ENCODE measurements at places on chromosomes 2 and 18. TPM values are rescaled to one million over a fixed set of nuclear protein-coding genes. Genes with fewer than 3 reads are reported as not detected.
A peak's percentile ranks its signal among the peaks of the same experiment; 100 is the strongest.

The REEP1 gene
- total RNA-seq: 2.1 TPM

The TIMM21 gene
- total RNA-seq: 48.8 TPM

The MRO gene
- 0.03 TPM for total RNA-seq

The IHH gene
- 0.10 TPM for total RNA-seq

DNA sequence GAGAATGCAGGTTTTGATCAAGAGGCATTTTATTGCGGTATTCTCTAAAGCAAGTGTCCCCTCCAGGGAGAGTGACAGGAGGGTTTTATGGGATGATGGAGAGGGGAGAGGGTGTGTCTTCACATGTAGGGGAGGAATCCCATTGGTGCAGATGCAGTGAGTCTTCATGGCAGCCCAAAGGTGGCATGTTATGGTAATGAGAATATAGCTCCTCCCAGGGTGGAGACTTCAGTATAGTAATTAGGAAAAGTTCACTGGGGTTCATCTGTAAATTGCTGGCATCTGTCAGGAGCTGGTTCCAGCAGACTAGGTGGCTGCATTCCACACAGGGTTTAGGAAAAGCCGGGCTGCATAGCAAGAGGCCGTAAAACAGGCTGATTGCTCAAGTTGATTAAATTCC is 230.7 kb upstream of the CCDC68 start:
- DNase-seq: no peak

GRCh38 chr2:227198866-227199265 is 34.4 kb downstream of the COL4A3 start:
- peak; percentile 11 for DNase-seq

- no peak for DNase-seq
Observed at GRCh38 chr18:26436176-26437051, 111.9 kb downstream of the KCTD1 start.

GRCh38 chr2:222859786-222860612 is 837 bp upstream of the ACSL3 start:
- peak; percentile 53 for DNase-seq

DNA sequence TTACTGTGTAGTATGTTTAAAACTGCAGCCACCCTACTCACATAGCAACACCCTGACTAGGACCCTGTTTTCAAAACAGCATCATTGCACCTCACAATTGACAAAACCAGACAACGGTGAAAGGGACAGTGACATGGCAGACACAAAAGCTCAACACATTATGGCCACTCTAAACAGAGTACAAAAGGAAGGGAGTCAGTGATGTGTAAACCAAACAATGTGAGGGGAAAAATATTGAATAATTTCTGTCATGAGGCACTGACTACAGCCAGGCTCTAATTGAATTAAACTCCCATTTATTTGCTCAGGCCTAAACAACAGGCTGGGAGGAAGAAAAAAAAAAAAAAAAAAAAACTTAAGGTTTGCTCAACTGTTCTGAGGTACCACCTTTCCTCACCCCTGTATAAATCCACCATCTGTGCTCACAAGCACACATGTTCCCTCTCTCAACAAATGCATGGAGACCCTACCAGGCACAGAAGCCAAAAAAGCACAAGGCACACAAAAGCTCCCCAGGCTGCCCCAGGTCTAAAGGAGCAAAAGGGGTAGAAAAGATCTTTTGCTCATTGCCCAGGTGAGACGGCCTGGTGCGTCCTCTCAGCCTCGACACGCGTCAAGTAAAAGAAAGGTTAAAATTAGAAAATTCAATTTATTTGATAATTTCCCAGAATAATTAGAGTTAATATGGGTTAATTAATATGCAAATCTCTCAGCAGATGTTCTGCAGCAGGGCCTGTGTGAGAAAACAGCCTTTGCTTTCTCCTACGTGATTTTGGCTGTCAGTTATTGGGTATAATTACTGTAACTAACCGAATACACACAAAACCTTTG is 80.9 kb downstream of the ZEB2 start:
- no peak for DNase-seq

GRCh38 chr18:77178559-77178958 is 46.0 kb upstream of the MBP start:
- no peak for DNase-seq

- peak; percentile 5 for DNase-seq
Observed at GRCh38 chr2:115650827-115651226, 1208.4 kb downstream of the DPP10 start.

DNA sequence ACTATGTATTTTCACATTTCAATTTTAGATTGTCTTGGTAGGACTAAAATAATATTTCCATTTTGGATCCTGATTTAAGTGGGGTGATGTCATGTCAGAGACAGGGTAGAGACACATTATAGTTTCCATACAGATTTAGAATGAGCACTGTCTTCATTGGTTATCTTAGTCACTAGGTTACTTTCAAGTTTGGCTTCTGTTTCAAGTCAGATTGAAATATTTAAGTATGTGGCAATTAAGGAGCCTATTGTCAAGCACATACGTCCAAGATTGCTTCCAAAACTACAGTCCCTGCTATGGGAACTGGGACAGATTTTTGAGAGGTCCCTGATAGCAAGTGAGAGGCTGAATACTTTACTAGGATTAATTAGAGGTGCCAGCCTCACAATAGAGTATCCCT is 89.2 kb upstream of the FAM117B start:
- no peak for DNase-seq

DNA sequence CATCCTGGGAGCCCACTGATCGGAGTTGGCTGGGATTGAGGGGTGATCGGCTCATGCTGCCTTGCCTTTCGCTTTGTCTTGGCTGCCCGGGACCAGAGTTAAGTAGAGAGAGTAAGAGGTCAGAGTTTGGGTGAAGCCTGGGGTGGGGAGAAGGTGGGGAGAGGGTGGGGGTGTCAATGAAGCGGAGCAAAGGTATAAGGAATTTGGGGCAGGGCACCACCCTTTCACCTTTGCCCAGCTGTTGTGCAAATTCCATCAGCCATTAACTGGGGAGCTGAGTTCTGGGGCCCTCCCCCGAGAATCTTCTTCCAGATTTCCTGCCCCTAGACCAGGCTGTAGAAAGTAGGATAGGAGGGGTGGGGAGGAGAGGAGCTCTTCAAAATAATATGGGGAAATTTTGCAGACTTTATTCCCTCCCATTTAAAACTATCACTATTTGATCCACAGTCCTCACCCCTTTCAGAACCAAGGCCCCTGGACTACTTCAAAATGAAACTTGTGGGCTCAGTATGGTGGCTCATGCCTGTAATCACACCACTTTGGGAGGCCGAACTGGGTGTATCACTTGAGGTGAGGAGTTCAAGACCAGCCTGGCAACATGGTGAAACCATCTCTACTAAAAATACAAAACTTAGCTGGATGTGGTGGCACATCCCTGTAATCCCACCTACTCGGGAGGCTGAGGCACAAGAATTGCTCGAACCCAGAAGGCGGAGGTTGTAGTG is at the start of gene SLC23A3:
TSS of gene SLC23A3 (minus strand) at position 100 of the 725 bp plus-strand sequence. CDS start at position 55, 45 bp downstream.
- no peak for DNase-seq

- DNase-seq: peak; percentile 53
Observed at GRCh38 chr18:42053188-42053781, 98.3 kb downstream of the PIK3C3 start.

- DNase-seq: no peak
Observed at GRCh38 chr2:10721396-10722251, at the start of gene ATP6V1C2. TSS of gene ATP6V1C2 (plus strand) at chr2:10721630. CDS start at chr2:10722850, 1,220 bp downstream.

DNA sequence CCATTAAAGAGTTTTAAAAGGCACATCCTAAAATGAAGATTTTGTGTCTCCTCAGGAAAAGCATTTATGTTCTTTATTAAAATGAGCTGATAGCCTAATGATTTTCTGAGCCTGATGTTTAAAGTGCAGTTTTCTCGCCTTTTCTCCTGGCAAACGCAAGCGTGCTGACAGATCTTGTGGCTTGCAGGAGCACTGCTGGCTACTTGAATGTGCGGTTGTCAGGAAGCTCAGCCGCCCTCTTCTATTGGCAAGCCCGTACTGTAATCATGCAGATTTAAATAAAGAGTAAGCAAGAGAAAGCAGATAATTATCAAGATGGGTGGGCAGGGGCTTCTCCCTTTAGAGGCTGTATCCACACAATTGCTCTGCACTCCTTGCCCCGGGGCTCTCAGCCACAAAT is 139.5 kb upstream of the SPHKAP start:
- DNase-seq: no peak

- DNase-seq: no peak
Observed at GRCh38 chr18:39200153-39200552, 1634.6 kb upstream of the CELF4 start.

- peak; percentile 21 for DNase-seq
Observed at GRCh38 chr18:77567205-77567604, 317.6 kb downstream of the GALR1 start.

DNA sequence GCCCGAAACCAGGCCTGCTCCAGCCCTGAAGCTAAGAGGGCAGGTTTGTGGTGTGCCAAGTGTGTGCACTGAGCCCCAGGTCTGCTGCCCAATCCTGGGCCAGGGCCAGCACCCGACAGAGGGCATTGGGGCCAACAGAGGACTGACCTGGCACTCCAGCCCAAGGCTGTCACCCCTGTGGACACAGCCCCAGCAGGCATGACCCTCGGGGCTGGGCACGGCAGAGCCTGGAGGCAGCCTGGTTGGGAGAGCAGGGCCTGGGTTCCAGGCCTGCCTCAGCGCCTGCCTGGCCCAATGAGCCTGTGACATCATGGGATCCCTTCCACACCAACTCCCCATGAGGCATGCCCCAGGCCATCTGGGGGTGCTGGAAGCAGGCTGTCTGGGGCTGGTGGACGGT is 10.8 kb upstream of the SNED1 start:
- DNase-seq: no peak

DNA sequence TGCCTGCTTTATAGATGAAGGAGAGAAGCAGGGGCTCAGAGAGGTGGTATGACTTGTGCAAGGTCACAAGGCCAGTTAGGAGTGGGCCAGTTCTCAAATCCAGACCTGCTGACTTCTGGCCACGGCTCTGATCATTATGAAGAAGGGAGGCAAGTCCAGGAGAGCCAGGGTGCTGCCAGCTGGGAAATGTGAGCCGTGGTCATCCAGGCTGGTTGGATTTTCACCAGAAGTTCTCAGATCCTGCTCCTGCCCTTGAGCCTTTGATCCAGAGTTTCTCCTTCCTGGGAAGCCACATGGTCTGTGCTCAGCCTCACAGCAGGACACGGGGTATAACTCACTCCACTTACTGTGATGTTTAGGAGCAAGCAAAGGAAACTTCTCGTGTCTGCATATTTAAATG is 239.9 kb downstream of the KLHL29 start:
- no peak for DNase-seq

- DNase-seq: no peak
Observed at GRCh38 chr2:234273887-234274584, 222.8 kb downstream of the ARL4C start.

DNA sequence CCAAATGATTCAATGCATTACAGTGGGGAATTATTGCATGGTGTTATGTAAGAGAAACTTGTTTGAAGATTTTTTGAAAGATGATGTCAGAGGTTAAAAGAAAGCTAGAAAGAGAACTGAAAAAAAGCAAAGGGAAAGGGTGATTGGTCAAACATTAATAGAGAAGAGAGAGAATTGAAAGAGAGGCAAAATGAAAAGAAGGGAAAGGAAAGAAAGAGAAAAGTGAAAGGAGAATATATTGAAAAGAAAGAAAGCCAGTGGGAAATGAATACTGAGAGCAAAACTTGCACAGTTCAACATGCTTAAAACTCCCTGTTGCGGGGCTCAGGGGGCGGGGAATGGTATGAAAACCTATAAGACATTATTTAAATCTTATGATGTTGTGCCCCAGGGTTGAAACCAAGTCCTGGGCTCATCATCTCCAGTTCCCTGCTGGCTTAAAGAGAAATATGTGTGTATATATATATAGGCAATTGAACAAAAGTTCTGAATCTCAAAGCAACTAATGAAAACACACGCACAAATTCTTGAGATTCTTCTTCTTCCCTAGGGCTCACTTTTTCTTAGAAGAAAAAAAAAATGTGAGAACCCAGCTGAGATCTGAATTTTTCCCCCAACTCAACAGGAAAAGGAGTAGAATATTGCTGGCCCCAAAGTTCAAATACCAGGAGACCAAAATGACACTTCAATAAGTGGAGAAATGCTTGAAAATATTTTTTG is 2045.9 kb upstream of the CELF4 start:
- DNase-seq: no peak

DNA sequence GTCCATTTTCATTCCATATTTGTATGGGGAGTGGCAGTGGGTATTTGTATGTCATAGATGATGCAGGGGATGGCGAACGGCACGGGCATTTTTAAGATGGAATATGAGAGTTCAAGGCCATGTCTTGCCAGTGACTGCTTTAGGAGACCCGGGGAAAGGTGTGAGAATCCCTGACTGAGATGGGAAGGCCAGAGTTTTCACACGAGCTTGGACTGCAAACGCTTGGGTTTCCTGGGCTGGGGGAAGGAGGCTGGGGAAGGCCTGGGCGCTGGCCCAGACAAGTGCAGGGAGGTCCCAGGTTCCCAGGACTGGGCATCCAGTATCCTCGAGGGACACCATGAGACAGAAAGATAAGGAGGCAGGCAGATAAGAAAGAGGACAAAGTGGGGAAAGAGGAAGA is 35.2 kb downstream of the CNGA3 start:
- DNase-seq: no peak

DNA sequence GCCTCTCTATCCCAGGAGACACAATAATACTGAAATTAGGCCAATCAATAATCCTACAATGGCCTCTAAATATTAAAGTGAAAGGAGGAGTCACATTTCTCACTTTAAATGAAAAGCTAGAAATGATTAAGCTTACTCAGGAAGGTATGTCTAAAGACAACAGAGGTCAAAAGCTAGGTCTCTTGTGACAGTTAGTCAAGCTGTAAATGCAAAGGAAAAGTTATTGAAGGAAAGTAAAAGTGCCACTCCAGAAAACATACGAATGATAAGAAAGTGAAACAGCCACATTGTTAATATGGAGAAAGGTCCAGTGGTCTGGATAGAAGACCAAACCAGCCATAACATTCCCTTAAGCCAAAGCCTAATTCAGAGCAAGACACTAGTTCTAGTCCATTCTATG is 9.5 kb downstream of the SESTD1 start:
- no peak for DNase-seq

- DNase-seq: no peak
Observed at GRCh38 chr2:119136093-119136492, 22.5 kb downstream of the C1QL2 start.

GRCh38 chr2:85524336-85524908 is 14.5 kb upstream of the MAT2A start:
- peak; percentile 78 for DNase-seq

DNA sequence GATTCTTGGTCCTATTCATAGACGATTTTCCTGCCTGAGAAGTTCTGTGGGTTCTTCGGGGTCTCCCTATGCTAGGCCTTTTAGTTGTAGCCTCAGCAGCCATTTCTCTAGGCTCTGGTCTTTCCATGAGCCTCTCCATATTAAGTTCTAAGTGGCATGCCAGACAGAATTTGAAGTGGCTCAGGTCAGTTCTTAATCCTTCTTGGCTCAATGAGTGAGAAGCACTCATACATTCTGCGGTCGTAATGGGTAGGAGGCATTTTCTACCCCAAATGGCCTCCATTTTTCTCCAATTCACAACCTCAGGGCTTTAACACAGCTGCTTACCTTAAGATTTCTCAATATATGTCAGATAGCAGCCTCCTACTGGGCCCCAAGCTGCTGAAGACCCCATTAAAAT is 405.3 kb upstream of the GALNT5 start:
- DNase-seq: no peak

DNA sequence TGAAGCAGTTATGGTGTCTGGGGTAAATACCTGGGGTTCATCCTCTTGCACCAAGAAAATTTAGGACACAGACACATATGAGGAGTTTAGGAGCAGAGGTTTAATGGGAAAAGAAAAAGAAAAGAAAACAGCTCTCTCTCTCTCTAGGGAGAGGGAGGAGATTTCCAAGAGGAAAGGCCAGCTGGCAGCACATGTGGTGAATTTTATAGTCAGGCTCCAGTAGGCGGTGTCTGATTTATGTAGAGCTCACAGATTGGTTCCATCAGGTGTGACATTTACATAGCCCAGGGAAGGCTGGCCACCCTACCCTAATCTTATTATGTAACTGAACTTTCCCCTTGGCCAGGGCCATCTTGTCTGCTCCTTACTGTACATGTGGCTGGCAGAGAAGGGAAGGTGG is 297.5 kb upstream of the RGPD4 start:
- peak; percentile 88 for DNase-seq

All from SJCRH30 (cell line).